ENCODE measurements at places on chromosomes 2 and 18. TPM values are rescaled to one million over a fixed set of nuclear protein-coding genes. Genes with fewer than 3 reads are reported as not detected.
A peak's percentile ranks its signal among the peaks of the same experiment; 100 is the strongest.

- no peak for DNase-seq
- no peak overlapping the region for H3K27ac ChIP-seq
- H3K27me3 ChIP-seq = no peaks in the 10 kb centered on the region
These were observed 85.7 kb downstream of the SUCLG1 start for GRCh38 chr2:84373391-84373790.

GRCh38 chr18:46916551-46917107 is 678 bp downstream of the PIAS2 start:
- H3K36me3 ChIP-seq = no peaks in the 10 kb centered on the region
- peaks cover 7% of the 10 kb centered on the region for H3K4me1 ChIP-seq
- peak overlapping the region; percentile 92 for H3K27ac ChIP-seq

DNA sequence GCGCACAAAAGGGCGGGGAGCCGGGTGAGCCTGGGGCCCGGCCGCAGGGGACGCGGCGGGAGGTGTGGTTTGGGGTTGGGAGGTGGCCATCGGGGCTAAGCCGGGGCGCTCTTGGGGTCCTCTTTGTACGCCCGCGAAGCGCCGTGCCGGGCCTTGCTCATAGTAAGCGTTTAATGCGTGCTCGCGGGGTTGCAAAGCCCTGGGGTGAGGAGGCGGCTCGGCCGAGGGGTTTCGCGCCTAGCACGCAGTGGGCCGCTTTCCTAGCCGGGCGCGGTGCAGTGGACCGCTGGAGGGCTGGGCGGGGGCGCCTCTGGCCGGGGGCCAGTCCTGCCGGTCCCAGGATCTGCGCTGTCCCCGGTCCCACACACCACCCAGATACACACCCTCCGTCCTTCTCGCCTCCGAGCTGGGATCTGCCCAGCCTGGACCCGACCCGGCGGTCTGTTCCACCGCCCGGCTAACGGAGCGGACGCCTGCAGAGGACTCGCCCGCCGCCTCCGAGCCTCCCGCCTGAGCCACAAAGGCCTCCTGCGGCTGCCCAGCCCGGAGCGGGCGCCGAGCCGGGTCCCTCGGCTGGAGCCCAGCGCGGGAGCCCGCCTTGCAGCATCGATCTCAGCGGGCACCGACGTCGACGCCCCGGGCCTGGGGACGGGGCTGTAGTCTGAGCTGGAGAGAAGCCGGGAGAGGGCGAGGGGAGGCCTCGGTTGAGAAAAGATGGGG is 564 bp downstream of the DPYSL5 start:
- H3K27me3 ChIP-seq = peaks cover 68% of the 10 kb centered on the region
- H3K4me1 ChIP-seq = peaks cover 28% of the 10 kb centered on the region
- no peaks in the 10 kb centered on the region for H3K36me3 ChIP-seq
- peak overlapping the region; percentile 44 for H3K4me3 ChIP-seq

MREG gene
- 7.3 TPM for total RNA-seq

- H3K4me1 ChIP-seq = no peaks in the 10 kb centered on the region
- no peaks in the 10 kb centered on the region for H3K36me3 ChIP-seq
- no peaks in the 10 kb centered on the region for H3K27me3 ChIP-seq
- H3K27ac ChIP-seq = peak overlapping the region; percentile 2
- DNase-seq = no peak
These were observed 12.6 kb downstream of the LGALSL start for GRCh38 chr2:64466478-64467085.

DNA sequence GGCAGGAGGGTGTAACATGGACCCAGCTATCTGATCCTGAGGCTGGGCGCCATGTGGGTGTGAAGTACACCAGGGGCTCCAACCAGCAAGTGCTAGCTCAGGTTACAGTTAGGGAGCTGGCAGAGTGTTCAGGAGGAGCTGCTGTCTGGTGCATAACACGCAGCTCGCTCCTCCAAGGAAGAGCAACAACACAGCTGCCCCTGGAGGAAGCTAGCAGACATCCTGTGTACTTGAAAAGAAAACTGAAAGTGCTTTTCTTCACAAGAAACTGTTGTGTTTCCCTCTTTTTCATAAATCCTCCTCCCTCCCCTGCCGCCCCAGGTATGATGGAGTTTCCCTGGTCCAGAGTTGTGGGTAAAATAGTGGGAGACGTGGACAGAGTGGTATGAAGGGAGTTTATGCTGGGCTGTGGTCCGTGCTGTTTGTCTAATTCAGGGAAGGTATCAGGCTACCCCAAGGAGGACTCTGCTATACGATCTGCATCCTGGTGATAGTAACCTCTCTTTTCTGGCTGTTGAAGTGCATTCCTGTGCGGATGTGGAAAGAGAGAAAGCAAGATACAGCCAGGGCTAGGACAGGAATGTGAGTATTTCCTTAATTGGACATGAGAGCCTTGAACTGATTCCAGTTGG is 6.1 kb upstream of the LBH start:
- peaks cover 4% of the 10 kb centered on the region for H3K4me1 ChIP-seq
- H3K27ac ChIP-seq = no peak overlapping the region
- DNase-seq = peak; percentile 21
- no peaks in the 10 kb centered on the region for H3K27me3 ChIP-seq
- no peak overlapping the region for H3K4me3 ChIP-seq
- no peaks in the 10 kb centered on the region for H3K36me3 ChIP-seq

DNA sequence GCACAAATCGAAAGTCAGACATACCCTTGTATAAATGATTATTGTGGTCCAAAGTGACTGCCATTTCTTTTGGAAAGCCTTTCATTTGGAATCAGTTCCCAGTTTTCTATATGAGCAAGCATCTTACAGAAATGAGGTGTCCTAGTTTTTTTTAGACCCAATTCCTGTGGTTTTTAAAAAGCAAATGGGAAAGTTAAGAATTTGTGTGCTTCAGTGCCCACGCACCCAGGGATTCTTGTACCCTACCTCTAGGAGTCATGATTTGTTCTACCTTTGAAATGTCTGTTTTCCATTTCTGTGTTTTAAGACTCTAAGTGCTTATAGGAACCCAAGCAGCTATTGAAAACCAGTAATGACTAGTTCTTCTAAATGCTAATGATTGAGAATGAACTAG is 218.1 kb downstream of the CAMKMT start:
- H3K36me3 ChIP-seq = no peaks in the 10 kb centered on the region
- no peak overlapping the region for H3K4me3 ChIP-seq
- DNase-seq = no peak
- H3K27ac ChIP-seq = no peak overlapping the region
- peaks cover 5% of the 10 kb centered on the region for H3K4me1 ChIP-seq
- H3K27me3 ChIP-seq = no peaks in the 10 kb centered on the region

SLC4A3 gene
- total RNA-seq = 9.4 TPM

DNA sequence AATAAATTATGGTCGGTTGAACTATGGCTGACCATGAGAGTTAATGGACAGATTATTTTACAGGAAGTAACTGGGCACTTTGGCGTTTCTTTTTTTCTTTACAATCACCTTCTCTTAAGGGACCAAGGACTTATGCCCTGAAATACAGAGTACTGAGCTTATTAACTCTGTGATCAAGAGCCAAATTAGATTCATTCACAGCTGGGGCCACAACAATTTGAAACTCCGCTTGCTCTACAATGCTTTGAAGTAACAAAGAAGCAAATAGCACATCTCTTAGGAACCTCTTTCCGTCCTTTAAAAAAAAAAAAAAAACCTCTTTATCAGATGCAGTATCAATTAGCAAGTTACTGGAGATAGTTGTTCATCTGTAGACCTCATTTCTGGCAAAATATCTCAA is 112.0 kb downstream of the LYPD6 start:
- no peaks in the 10 kb centered on the region for H3K36me3 ChIP-seq
- no peak for DNase-seq
- no peak overlapping the region for H3K4me3 ChIP-seq

SCYGR5 gene
- not detected for total RNA-seq

DNA sequence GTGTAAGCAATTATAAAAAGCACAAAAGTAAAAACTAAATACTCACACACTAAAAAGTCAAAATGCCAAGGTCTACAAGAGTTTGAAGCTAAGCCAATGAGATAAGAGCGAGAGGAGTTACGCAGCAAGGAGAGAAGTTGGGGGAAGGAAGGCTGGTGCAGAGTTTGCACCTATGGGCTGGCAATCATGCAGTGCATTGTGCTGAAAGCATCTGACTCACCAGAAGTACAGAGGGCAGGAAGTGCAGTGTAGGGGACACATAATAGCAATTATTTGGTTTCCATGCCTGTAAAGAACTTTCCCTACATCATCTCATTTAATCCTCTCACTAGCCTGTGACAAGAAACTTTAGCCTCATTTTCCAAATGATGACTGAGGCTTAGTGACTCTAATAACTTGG is 142.7 kb upstream of the KYNU start:
- no peaks in the 10 kb centered on the region for H3K27me3 ChIP-seq
- no peaks in the 10 kb centered on the region for H3K36me3 ChIP-seq
- peak; percentile 26 for DNase-seq
- no peaks in the 10 kb centered on the region for H3K4me1 ChIP-seq
- H3K27ac ChIP-seq = peak overlapping the region; percentile 7

TPO gene
- 16.0 TPM for total RNA-seq

GRCh38 chr2:188610050-188610444 is 318.4 kb downstream of the GULP1 start:
- H3K36me3 ChIP-seq = no peaks in the 10 kb centered on the region
- no peak overlapping the region for H3K27ac ChIP-seq
- no peaks in the 10 kb centered on the region for H3K27me3 ChIP-seq
- no peaks in the 10 kb centered on the region for H3K4me1 ChIP-seq

GRCh38 chr2:28751956-28752630 is 463 bp downstream of the PPP1CB start:
- H3K27me3 ChIP-seq = no peaks in the 10 kb centered on the region
- H3K4me3 ChIP-seq = peak overlapping the region; percentile 87
- peaks cover 18% of the 10 kb centered on the region for H3K4me1 ChIP-seq
- peak overlapping the region; percentile 100 for H3K27ac ChIP-seq
- no peaks in the 10 kb centered on the region for H3K36me3 ChIP-seq
- no peak for DNase-seq

DNA sequence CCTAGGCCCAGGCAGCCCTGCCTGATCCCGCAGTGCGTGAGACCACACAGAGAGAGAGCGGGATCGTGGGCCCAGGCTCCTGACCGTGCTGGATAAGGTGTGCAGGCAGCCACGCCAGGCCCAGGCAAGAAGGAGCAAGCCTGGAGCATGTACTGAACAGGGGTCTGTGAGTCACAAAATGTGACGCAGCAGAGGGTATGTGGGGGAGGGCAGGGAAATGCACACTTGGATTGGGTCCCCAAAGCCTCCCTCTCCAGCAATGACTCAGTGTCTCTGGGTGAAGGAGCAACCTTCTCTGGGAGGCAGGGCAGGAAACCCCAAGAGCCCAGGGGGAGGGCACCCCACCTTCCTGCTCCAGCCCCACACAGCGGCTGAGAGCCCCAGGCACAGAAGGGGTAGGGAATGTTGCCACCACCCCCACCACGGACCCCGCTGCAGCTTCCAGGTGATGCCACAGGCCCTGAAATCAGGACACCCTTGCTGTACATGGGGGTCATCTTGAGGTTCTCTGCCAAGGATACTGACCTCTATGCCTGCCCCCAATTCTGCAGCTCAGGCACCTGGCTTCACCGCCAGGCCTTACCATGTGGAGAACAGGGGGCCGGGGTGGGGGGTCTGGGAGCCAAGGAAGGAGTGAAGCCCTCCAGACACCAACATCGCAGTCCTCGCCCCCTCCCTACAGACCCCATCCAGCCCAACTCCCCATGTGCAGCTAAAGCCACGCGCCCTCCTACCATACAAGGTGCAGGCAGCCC is 1.3 kb upstream of the GPC1 start:
- no peaks in the 10 kb centered on the region for H3K36me3 ChIP-seq
- H3K27me3 ChIP-seq = no peaks in the 10 kb centered on the region
- H3K4me1 ChIP-seq = peaks cover 37% of the 10 kb centered on the region

DNA sequence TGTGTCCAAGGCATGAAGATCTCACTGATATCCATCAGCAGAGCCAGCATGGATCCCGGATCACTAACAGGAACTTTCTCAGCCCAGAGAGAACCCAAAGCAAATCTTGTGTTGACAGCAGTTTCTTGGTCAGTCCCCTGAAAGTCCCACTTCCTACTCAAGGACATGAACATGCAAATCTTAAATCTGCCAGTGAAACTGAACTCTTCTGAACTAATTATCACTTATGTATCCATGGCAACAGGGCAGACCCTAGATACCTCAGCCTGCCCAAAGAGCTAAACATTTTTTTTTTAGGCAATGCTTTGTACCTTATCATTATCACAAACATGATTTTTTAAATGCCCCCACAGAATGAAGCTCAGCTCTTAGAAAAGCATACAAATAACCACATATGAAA is 127.8 kb upstream of the DDX18 start:
- H3K27ac ChIP-seq = no peak overlapping the region
- no peak overlapping the region for H3K4me3 ChIP-seq
- no peaks in the 10 kb centered on the region for H3K4me1 ChIP-seq

GRCh38 chr2:110219496-110220189 is 7.3 kb upstream of the MTLN start:
- DNase-seq = no peak
- peaks cover 12% of the 10 kb centered on the region for H3K27me3 ChIP-seq
- H3K27ac ChIP-seq = no peak overlapping the region
- H3K4me1 ChIP-seq = no peaks in the 10 kb centered on the region

IL36B gene
- total RNA-seq = not detected

DNA sequence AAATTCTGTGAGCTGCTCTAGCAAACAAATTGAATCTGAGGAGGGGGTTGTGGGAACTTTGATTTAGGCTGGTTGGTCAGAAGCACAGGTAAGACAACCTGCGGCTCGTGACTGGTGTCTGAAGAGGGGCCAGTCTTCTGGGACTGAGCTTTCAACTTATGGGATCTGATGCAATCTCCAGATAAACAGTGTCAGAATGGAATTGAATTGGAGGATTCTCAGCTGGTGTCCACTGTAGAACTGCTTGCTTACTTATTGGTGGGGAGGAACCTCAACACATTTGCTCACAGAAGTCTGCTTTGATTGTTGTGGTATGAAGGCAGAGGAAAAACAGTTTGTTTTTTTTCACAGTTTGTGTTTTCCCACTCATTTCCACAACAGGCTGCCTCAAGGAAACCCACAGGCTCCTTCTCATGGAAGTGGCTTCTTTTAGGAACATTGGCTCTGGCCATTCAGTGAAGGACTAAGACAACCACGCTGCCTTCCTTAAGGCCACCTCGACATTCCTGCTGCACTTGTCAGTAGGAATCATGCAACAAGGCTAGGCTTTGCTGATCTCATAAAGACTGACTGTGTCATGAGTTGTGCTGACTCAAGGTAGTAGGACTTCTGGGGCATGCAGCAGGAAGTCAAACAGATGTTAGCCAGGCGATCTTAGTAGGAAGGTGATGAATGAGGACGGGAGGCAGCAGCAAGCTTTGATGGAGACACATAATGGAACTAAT is 104.7 kb downstream of the TSN start:
- no peak overlapping the region for H3K4me3 ChIP-seq
- DNase-seq = no peak
- no peaks in the 10 kb centered on the region for H3K27me3 ChIP-seq
- H3K27ac ChIP-seq = no peak overlapping the region
- H3K36me3 ChIP-seq = no peaks in the 10 kb centered on the region
- no peaks in the 10 kb centered on the region for H3K4me1 ChIP-seq

- H3K36me3 ChIP-seq = no peaks in the 10 kb centered on the region
- H3K27me3 ChIP-seq = no peaks in the 10 kb centered on the region
- no peak for DNase-seq
- no peak overlapping the region for H3K4me3 ChIP-seq
These were observed 210.4 kb upstream of the DSEL start for GRCh38 chr18:67726882-67727281.

ANKRD23 gene
- 2.8 TPM for total RNA-seq

- H3K36me3 ChIP-seq = no peaks in the 10 kb centered on the region
- H3K27me3 ChIP-seq = no peaks in the 10 kb centered on the region
- no peak for DNase-seq
- H3K4me3 ChIP-seq = no peak overlapping the region
- H3K27ac ChIP-seq = no peak overlapping the region
- no peaks in the 10 kb centered on the region for H3K4me1 ChIP-seq
These were observed 64.1 kb downstream of the TAF4B start for GRCh38 chr18:26290385-26290784.

YES1 gene
- 64.5 TPM for total RNA-seq

GKN1 gene
- not detected for total RNA-seq

- no peaks in the 10 kb centered on the region for H3K36me3 ChIP-seq
- DNase-seq = peak; percentile 54
- no peaks in the 10 kb centered on the region for H3K27me3 ChIP-seq
- H3K4me1 ChIP-seq = no peaks in the 10 kb centered on the region
- no peak overlapping the region for H3K4me3 ChIP-seq
These were observed 36.0 kb downstream of the PAIP2B start for GRCh38 chr2:71190656-71191569.

All from adrenal gland (tissue), 19 donors.